ENCODE measurements at places on chromosomes 3 and 15.

DNA sequence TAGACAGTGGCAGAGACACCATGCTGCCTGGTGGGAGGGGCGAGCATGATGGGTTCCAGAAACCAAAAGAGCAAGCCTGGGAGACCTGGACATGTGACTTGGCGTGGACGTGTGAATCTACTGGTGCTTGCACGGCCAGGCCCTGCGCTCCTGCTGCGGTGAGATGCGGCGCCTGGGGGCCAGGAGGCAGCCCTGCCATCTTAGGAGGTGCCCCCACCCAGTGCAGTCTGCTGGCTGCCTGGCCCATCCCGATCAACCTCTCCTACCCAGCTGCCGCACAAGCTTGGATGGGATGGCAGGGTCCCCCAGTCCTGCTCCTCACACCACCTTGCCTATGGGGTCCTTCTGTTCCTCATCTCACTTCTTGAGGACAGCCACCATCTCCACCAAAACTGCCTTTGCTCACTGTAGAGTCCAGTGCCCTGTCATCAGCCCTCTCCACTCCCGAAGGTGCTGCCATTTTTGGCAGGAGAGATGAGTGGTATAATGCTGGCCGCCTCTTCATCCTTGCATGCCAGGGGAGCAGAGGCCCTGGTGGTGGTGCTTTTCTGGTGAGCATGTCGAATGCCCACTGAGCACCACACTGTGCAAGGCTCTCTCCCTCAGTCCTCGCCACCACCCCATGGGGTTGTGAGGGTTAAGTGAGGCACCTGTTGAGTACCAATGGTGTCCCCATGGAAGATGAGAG lies 3.1 kb upstream of the ABTB1 start:
- no peak for DNase-seq

- no peak for DNase-seq
Measured at GRCh38 chr15:35289024-35289617, 204.0 kb upstream of the NANOGP8 start.

DNA sequence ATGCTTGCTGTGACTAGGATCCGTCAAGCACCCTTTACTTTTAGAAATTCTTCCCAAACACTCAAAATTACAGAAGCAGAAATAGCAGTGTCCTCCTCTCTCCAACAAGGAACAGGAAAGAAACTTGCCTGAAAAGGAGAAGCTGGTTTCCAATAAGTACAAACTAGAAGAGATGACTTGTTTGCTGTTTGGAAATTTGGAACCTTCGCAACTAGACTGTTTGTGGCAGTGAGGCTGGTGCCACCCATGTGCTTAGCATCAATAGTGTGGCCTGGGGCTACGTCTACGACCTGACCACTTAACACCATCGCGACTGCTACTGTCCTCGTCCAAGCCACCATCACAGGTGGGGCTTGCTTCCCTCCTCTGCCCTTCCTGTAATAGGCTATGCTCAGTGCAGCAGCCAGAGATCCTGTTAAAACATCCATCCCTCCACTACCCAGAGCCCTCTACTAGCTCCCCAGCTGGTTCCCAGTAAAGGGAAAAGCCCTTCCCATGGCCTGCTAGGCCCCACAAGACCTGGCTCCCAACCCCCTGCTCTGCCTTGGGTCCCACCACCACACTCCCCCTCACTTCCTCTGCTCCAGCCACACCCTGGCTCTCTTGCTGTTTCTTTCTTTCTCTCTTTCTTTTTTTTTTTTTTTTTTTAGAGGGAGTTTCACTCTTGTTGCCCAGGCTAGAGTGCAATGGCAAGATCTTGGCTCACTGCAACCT lies 52.6 kb upstream of the CCR2 start:
- DNase-seq, result no peak

DNA sequence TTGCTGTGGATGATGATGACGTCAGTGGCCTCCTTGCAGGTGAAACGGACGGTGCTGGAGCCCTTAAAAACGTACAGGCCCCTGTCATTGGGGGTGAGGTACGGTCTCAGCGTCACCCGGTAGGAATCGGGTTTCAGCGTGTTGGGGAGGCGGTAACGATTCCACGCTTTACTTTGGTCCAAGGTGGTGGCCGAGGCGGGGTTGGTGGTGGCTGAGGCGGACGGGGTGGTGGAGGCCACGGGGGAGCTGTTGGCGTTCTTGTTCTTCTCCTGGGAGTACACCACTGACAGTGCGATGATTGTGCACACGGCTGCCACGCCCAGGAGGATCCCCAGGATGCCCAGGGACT lies 8.5 kb downstream of the ANPEP start:
- no peak for DNase-seq

DNA sequence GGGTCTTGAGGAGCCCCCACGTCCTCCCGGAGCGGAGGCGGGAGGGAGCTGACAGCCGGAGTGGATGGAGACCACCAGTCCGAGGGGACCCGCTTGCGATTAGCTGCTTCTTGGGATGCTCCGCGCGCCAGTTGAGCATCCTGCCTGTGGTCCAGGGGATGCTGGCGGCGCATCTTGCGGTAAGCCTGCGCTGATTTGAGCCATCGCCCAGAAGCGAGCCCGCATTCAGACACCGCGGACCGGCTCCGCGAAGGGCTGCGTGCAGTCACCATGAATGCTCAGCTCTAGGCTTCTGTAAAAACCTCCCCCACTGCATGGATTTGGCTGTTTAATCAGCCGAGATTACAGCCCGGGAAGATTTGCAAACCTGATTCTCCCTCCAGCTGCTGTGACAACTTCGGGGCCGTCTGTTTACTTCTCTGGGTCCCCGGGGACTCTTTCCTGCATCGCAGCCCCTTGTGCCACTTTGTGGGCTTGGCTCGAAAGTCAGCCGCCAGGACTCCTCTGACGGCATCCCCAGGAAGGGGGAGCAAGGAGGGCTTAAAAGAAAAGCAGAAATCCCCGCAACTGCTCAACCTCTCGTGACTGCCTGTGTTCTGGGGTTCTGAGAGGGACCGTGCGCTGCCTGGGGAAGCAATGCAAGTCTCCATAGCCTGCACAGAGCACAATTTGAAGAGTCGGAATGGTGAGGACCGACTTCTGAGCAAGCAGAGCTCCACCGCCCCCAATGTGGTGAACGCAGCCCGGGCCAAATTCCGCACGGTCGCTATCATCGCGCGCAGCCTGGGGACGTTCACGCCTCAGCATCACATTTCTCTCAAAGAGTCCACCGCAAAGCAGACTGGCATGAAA lies 171.1 kb downstream of the KCNAB1 start:
- DNase-seq, result no peak

GRCh38 chr3:129702934-129703712 lies 96.6 kb upstream of the PLXND1 start:
- DNase-seq, result no peak

DNA sequence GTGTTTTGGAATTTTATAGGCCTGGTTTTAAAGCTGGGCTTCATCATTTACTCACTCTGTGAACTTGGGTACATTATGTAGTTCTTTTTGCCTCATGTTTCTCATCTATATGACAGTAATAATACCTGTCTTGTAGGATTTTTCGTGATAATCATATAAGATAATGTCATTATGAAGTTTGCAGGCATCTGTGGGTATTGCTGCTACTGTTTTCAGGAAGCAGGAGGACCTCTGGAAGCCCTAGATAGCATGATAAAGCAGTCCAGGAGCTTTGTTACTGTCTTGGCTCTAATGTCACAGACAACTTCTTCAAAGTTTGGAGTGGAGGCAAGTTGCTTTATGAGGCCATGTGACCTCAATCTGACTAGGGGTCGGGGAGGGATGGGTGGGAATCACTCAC lies 145.0 kb upstream of the MEIS2 start:
- DNase-seq, result no peak

DNA sequence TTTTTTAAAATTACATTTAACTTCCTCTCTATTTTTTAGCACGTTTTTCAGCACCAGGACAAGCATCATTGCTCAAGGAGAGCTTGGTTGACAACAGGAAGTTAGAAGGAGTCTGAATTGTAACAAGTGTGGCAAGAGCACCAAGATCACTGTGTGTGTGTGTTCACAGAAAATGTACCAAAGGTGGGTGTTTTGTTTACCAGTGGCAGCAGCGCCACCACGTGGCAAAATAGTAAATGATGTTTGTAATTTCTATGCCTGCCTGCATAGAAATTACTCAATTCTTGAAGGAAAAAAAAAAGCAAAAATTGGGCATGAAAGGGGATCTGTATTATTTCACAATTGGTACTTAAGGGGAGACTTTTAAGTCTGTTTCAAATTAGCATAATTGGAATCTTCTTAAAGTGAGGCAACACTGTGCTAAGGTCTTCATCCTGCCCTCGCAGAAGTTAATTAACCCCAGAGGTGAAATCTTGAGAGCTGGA lies 7.4 kb upstream of the U2SURP start:
- peak; percentile 38 for DNase-seq

- DNase-seq, result no peak
Measured at GRCh38 chr3:136380530-136380929, 130.4 kb downstream of the PCCB start.

GRCh38 chr15:70008697-70009290 lies 88.9 kb downstream of the TLE3 start:
- DNase-seq, result no peak

- no peak for DNase-seq
Measured at GRCh38 chr3:48505968-48506504, 2.1 kb upstream of the SHISA5 start.

DNA sequence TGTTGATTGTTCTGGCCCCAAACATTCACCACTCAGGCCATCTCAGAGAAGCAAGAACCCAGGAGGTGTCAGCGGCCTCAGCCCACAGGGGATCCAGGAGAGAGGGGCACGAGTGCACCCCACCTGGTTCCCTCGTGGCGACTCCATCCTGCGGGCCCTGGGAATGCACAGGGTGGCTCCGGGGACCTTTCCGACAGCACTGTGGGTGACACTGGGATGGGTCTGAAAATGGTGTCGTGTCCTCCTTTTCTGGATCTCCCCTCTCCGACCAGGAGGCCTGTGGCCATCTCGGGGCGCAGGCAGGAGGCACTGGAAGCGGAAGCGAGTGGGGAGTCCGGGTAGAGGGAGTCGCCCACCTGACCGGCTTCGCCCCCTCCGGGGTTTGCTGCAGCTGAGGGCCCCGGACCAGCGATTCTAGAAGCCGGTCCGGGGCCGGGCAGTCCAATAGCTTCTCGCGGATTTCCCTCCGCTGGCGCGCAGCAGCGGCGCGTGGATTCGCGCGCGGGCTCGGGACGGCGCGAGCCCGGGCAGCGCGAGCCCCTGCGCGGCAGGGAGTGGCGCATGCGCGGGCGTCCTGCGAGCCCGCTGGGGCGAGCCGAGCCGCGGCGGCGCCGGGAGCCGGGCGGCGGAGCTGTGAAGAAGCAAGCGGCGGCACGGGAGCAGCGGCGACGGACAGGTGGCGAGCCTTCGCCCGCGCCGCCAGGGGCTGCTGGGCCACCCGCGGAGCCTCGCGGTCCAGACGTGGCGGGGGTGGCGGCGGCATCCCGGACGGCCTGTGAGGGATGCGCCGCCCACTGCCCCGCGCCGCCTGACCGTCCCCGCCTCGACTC lies at the start of gene DOCK3:
Gene DOCK3, plus strand, starts transcription at position 579 of the 830 bp plus-strand sequence. CDS start 337 bp downstream, outside the sequence.
- no peak for DNase-seq

DNA sequence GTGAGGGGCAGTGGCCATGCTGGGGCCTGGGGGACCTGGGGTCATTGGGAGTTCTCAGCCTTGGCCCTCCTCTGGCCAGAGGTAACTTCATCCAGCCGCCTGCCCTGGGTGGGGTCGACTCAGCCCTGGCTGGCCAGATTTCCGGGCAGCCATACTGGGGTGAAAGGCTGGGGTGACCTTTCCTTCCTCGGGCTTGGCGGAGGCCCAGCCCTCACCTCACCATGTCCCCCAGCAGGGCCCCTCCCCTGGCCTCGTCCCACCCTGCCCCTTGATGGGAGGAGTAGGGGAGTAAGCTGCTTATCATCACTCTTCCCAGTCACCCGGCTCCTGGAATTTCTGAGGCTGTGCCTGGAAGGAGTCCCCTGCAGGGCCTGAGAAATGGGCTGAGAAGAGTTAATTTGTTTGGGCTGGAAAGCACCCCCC lies 5.4 kb downstream of the SEMA3F start:
- DNase-seq, result no peak

DNA sequence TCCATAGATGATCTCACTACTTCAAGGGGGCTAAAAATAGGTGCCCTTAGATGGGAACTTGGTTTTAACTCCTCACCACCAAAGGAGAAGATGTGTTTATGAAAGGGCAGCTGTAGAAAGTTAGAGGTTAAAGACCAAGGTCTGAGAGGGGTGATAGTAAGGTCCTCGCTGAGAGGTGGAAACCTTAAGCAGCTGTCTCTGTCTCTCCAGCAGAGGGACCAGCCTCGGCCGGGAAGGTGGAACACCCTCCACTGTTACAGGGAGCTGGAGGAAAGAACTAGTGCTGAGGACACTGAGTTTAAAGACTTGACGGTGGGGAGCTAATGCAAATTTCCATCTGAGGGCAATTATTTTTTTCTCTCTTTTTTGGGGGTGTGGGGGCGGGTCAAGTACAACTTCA lies 8.9 kb upstream of the RLBP1 start:
- no peak for DNase-seq

DNA sequence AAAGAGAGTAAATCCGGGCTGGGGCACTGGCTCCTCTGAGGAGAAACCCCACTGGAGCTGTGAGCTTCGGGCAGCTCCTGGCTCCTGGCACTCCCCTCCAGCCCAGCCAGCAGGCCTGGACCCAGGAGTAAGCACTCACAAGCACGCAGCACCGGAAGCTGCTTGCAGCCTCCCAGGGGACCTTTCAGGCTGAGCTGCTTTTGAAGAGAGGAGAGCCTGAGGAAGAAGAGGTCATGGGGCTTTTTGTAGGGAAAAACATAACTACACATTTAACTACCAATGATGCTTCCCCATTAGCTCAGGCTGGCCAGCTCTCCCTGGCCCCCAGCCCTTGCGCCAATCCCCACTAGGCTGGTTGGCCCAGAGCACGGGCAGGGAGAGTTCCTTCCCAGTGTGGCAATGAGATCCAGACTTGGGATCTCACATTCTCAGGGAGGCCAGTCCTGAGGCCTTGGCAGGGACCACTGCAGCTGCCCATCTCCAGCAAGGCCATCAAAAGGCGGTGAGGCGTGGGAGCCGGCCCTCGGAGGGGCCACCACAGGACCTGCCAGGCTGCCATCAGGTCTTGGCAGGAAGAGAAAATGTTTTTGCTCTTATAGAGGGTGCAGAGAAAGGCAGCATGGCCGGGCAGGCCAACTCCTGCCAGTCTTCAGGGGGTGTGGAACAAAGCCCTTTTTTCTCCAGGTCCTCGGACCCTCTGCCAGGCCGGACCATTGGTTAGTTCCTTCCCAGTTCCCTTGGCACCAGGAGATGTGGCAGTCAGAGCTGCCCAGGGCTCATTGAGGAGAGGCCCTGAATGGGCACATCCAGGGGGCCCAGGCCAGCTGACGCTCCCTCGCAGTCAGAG lies 41.5 kb upstream of the MFGE8 start:
- peak; percentile 5 for DNase-seq

DNA sequence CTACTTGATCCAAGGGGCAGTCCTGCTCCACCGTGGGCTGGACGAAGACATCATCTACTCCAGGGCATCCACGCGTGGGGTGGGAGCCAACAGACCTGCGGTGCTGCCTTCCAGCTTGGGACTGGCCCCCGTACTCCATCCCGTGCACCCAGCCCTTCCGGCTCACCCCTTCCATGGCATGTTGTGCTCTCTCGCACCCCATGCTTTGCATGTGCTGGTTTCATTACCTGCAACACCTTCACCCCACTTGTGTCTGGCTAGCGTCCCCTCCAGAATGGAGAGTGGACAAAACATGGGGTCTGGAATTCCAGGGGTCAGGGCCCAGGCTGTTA lies 30.2 kb downstream of the SEMA7A start:
- DNase-seq, result no peak
